ENCODE measurements at places on chromosomes 7 and 10.

- no peak for DNase-seq
These were observed 162.3 kb upstream of the AHR start for GRCh38 chr7:17136126-17136525.

GRCh38 chr7:54874804-54875203, 115.8 kb upstream of the SEC61G start:
- DNase-seq: no peak

DNA sequence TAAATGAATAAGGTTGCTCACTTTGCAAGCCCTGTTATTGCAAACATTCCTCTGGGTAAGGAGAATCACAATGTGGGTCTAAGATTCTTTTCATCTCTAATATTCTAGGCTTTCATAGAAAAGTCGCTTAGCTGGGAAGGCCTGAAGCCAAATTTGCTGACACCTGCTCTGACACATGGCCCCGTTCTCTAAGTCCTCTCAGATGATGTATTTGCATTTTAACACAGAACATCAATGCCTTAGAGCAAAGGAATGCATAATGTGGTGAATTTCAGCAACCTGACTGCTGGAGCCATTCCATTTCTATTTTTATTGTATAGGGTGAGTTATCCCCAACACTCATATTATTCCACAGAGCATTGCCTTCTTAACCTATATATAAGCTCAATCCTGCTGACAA, 682.1 kb upstream of the NRP1 start:
- no peak for DNase-seq

GRCh38 chr10:13161857-13162271, 506 bp downstream of the MCM10 start:
- DNase-seq: no peak

GRCh38 chr10:75208181-75208580, 2.4 kb upstream of the VDAC2 start:
- no peak for DNase-seq

DNA sequence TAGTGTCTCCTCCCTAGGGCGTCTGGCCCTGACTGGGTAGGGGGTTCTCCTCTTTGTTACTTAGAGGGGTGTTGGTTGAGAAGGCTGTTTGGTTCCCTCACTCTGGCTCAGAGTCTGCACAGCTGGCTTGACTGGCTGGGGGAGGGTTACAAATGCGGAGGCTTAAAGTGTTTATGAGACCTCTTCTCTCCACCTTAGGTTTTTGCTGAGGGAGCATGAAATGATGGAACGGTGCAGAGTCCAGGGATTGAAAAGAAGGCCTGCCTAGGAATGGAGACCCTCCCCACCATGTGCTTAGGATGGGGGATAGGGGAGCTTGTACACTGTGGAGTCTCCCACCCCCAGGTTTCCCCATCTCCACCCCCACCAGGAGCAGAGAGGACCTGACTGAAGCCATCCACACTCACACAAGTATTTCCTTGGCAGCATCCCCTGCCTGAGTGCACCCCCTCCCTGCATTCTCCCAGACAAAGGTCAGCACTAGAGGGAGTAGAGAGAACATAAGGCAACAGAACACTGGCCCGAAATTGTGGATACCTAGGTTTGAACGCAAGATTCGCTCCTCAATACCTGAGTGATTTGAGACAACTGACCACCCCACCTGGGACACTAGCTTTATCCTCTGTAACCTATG, 1.7 kb upstream of the LDB1 start:
- no peak for DNase-seq

GRCh38 chr10:52410916-52411315, 96.8 kb downstream of the DKK1 start:
- no peak for DNase-seq

DNA sequence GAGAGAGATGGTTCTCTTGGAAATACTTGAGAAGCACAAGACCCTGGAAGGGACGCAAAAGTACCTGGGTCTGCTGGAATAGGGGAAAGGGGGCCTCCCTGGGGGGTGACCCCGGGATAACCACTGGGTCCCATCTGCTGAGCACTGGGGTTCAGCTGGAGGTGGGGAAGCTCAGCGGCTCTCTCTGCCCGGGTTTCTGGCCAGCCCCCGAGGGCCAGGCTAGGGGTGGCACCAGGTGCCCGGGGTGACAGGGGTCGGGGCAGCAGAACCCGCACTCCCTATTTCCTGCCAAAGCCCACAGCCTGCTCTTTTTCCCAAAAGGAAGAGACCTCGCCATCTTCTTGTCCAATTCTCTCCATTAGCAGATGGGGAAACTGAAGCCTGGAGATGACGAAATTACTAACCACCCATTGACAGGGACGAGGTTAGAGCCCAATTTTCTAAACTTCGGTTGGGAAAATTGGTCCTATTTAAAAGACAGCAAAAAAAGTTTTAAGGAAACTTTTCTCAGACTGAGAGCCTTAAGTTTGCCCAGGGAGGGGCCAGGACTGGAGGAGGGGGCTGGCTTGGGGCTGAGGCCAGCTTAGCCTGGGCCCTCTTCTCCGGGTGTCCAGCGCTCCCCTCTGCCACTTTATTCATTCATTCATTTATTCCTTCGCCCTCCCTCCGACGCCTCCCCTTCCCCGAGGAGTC, 17.8 kb upstream of the GATA3 start:
- DNase-seq: no peak

DNA sequence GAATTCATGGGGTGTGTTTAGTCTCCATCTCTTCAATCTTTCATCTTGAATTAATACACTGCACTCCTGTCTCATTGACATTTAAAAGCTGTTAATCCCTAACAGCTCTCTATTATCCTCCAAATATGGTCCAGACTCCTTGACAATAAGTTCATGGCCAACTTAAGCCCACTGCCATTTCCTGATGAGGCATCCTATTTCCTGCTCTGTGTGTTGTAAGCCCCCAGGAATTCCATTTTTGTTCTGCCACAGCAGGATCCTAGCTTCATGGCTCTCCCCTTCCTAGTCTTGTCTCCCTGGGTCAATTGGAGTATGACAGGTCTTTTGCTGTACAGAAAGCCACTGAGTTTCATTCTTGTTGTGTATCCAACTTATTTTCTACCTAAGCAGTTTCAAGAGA, 218.8 kb downstream of the OTUD1 start:
- DNase-seq: no peak

- no peak for DNase-seq
These were observed 649 bp downstream of the SCD start for GRCh38 chr10:100347568-100348195.

DNA sequence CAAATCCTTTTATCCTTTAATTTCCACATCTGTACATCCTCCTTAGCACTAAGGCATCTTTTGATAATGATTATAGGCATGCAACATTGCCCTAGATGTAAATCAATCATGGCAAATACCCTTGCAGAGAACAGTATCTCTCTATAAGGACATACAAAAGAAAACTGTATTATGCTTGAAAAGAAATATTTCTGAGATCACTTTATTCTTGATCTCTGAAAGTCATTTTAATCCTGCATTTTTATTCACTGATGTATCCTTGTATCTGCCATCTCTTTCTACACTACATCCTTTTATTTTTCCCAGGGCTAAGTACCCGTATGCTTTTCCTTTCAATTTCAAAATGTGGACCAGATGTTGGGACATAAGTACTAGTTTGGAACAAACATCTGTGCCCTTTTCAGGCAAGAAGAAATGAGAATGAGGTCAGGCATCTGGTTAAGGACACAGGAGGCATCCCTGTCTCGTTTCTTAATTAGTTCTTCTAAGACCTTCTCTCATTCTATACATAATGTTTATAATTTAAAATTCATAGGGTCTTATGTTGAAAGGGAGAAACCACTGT, 338.6 kb downstream of the CNTNAP2 start:
- DNase-seq: no peak

DNA sequence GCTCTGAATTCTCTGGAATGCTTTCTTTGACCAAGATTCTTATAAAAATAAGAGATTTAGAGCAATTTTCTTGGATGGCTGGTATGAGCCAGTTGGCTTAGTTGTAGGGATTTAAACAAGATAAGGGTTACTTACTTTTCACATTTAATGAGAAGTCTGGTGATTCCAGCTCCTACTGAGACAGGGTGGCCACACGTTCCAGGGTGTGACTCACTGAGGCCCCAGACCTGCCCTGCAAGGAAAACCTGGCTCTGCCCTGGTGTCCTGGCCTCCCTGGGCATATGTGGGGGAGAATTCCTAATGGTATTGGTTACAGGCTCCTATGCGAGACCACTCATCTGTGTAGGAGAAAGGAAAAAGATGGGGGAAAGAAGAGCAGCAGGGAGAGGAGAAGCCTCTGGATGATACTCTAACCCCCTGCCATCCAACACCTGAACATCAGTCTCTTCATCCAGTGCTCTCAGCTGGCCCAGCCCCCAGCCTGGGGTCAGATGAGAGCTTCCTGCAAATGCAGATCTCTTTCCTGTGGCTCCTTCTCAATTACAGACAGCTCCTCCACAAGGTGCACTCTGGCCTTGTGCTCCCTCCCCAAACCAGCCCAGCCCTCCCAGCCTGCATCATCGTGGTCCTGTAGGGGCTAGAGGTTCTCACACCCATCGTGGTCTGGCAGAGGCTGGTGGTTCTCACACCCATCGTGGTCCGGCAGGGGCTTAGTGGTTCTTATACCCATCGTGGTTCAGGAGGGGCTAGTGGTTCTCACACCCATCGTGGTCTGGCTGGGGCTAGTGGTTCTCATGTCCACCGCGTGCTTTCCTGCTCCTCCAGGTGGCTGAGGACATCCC, 139.9 kb downstream of the EGFR start:
- DNase-seq: no peak

- peak; percentile 72 for DNase-seq
These were observed 163.0 kb upstream of the KLF14 start for GRCh38 chr7:130896898-130897514.

DNA sequence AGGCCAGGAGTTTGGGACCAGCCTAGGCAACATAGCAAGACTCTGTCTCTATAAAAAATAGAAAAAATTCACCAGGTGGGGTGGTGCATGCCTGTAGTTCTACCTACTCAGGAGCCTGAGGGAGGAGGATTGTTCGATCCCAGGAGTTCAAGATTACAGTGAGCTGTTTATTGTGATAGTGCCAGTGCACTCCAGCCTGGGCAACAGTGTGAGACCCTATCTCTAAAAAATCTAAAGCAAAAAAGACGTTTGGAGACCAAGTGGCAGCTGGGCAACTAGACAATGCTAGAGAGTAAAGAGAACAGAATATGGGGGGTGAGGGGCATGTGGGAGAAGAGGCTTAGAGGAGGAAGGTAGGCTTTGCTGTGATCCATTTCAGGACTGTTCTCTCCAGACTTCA, 1.4 kb downstream of the PDSS1 start:
- DNase-seq: no peak

DNA sequence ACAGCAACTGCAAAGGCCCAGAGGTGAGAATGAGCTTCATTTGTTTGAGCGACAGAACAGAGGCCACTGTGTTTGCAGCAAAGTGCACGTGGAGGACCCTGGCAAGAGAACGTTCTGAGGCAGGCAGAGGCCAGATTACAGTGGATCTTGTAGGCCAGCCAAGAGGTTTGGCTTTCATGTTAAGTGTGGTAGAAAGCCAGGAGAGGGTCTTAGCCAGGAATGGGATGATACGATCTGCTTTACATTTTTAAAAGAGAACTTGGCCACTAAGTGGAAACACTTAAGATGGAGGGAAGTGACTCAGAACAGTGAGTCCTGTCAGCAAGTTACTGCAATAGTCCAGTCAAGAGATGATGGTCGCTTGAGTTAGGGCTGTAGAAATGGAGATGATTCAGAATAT, 4.6 kb downstream of the CCDC136 start:
- DNase-seq: no peak

GRCh38 chr7:106466867-106467266, 182.1 kb upstream of the NAMPT start:
- DNase-seq: no peak

DNA sequence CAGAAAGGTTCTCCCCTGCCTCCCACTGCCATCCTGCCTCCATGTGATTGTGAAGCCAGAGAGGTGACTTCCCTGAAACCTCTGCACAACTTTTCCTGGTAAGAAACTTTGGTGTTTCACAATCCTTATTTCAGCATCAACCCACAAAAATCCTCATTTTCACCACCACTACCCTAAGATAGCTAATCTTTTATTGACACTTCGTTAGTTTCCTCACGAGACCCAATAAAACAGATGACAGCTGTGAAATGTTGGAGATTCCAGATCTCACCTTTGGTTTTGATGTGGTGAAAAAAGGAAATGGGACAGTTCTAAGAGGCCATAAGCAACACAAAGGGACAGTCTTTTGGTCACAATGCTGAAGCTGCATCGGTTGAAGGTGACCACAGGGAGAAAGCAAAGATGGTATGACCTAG, 59.9 kb upstream of the TM9SF3 start:
- DNase-seq: no peak

Measured in body of pancreas (tissue), 4 donors.